Caki2 (cell line): ENCODE measurements at places on chromosomes 11 and 22.

GRCh38 chr11:39724404-39724803, 1735.0 kb downstream of the LRRC4C start:
- DNase-seq, result no peak

DNA sequence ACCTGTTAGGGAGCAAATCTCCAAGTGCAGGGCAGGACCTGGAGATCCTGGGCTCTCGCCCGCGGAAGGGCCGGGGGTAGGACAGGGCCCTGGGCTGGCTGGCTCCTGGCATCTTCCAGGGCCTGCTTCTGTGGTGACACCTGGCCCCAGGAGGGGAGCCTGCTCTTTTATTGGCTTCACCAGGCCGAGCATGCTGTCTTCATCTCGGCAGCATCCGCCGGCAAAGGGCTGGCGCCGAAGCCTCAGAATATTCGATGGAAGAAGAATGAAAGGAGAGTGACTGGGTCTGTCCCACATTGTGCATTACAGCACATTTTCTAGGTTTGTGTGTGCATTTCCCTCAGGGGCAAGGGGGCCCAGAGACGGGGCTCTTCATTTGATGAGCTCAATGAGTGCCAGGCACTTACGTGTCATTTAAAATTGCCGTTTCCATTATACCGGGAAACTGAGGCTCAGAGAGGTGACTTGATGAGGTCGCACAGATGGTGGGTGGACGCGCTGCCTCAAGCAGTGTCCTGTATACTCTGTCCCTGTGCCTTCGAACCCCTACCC, 70.0 kb downstream of the RBX1 start:
- peak; percentile 38 for DNase-seq

DNA sequence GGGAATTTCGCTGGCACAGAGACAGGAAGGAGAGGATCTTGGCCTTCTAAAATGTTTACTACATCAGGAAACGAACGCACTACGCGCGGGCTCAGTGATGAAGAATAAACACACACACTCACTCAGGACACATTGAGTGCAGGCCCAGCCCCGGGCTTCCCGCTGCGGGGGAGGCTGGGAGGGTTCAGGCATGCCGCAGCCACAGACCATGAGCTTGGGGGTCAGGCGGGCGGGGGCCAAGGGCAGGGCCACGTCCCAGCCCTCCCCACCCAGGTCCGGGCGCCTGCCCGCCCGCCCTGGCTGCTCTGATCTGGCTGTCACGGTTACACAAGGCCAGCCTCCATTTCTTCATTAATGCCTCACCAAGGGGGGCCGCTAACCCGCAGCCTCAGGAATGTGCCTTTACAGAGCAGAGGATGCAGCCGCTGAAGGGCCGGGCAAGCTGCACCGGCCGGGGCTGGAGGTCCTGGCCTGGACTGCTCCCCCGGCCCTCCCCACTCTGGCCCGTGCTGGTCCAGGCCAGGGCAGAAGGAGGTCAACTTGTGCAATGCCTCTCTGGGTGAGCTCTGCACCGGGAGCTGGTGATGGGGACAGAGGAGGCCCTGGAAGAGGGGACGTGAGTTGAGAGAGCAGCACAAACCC, 41.7 kb downstream of the IGF2 start:
- peak; percentile 8 for DNase-seq

- no peak for DNase-seq
Observed at GRCh38 chr11:112769170-112769569, 192.1 kb upstream of the NCAM1 start.

DNA sequence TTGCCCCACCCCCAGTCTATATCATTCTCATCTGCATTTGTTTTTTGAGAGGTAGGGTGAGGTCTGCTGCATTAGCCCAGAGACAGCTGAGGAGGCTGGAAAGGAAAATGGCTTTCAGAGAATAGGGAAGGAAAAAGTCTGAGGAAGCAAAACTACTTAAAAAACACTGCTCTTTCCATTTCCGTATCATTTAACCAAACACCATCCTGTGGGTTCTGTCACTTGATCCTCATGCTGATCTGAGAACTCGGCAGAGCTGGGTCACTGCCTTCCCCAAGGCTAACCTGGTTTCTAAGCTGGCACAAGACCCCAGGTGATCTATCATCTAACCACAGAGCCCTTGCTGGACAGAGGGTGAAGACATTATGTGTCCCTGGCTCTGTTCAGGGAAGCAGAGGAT, 1.2 kb downstream of the FOLR2 start:
- DNase-seq, result no peak

DNA sequence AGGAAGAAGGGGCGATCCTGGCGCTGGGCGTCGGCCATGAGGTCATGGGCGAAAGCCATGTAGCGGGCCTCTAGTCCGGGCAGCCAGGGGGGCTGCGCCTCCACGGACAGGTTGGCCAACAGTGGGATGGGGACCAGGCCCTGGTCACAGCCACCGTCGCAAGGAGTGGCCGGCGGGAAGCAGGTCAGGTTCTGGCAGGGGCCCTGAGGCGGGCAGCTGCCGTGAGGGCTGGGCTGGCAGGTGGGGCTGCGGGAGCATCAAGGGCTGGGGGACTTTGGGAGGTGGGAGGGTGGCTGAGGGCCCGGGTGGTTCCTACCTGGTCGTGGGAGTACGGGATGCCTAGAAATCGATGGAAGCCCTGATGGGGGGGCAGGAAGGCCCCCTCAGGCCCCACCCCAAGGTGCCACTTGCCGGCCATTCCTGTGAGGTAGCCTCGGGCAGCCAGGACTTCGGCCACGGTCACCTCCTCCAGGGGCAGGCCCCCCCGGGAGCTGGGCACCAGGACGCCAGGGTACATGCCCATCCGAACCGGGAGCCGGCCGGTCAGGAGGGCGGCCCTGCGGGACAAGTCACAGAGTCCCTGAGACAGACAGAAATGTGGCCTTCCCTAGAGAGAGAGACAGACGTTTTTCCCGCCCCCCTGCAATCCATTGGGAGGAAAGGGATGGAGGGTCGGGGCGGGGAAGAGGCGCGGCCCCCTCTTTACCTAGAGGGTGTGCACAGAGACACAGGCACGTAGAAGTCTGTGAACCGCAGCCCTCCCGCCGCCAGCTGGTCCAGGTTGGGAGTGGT, 906 bp downstream of the ARSA start:
- DNase-seq, result no peak

- DNase-seq, result no peak
Observed at GRCh38 chr11:106457727-106458126, 380.3 kb downstream of the AASDHPPT start.

DNA sequence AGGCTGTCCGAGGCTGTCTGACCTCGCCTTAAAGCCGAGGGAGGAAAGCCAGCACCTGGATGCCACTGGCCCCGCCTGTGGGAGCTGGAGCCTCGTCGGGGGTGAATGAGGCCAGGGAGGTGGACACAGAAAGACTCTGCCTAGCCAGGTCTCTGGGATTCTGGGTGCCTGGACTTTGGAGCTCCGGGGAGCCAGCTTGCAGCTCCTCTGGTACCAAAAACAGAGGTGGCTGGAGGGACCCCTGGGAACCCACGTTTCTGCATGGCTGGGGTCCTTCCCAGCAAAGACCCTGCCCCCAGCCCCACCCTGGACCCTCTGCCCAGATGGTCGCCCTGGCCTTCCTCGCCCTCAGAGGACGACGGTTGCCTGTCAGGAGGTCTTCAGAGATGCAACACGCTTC, 239.7 kb downstream of the BRD1 start:
- no peak for DNase-seq

DNA sequence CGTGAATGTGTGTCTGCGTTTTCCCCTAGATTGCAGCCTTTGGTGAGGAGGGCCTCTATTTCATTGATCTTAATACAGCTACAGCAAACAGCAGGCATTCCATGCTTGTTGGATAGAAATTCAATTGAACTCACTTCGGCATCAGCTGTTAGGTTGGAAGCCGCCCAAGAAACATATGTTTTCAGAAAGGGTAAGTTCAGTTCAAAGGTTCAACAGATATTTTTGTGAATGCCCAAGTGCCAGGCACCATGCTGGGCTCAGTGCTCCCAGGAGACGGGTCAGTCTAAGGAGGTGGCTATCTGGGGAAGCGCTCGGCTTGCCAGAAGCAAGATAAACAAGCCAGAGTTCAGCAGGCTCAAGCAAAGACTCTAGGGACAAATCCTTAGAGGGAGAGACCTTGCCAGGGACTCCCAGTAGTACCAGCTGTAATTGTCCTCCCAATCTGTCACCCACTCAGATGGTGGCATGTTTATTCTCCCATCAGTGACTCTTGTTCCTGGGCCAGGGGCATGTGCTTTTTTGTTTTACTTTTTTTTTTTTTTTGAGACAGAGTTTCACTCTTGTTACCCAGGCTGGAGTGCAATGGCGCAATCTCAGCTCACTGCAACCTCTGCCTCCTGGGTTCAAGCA, 64.5 kb upstream of the LARGE1 start:
- no peak for DNase-seq

DNA sequence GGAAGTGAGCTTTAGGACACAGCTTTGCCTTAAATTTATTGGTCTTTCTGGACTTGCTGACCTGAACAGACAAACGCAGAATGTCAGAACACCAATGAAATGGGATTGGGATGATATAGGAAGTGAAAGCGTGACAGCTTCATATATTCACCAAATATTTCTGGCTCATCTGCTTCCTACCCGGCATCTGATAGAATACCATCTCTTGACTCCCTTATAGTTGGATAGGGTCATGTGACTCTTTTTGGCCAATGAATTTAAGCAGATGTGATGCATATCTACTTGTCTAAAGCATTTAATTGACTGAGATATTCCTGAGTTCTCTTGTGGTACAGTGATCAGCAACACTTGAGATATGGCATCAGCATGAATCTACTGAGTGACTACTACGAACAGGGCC, 2.5 kb upstream of the CAPRIN1 start:
- DNase-seq, result no peak

- DNase-seq, result no peak
Observed at GRCh38 chr11:12140186-12140793, 29.9 kb downstream of the MICAL2 start.

GRCh38 chr11:114182471-114183043, 113.6 kb upstream of the NNMT start:
- no peak for DNase-seq

GRCh38 chr22:40070701-40071100, 75.9 kb downstream of the FAM83F start:
- DNase-seq, result no peak

GRCh38 chr22:21972806-21973205, 9.8 kb downstream of the TOP3B start:
- DNase-seq, result no peak

DNA sequence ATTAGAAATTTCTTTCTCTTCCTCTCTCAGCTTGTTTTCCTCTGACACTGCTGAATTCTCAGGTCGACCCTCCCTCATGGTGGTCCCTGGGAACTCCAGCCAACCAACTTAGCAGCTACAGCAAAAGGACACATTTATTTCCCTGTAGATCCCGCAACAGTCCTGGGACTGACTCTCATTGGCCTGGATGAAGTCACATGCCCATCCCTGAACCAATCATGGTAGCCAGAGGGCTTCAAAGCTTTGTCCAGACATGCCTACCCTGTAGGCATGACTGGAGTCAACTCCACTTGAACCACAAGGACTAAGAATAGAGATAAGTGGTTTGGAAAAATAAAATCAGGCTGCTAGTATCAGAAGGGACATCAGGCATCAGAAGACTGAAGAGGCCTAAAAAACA, 84.6 kb upstream of the LRRC55 start:
- no peak for DNase-seq

GRCh38 chr11:24233041-24233440, 263.8 kb upstream of the LUZP2 start:
- DNase-seq, result no peak

GRCh38 chr11:101880222-101880621, 34.6 kb upstream of the CEP126 start:
- DNase-seq, result peak; percentile 44

- no peak for DNase-seq
Observed at GRCh38 chr22:46686221-46687047, 51.6 kb downstream of the CERK start.

- DNase-seq, result peak; percentile 89
Observed at GRCh38 chr22:45671783-45672563, at the start of gene ATXN10. TSS of gene ATXN10 (plus strand) at chr22:45671834. CDS start at chr22:45672064, 230 bp downstream.

- no peak for DNase-seq
Observed at GRCh38 chr11:105148241-105148640, 8.7 kb upstream of the CARD18 start.

GRCh38 chr11:86954269-86955110, 705 bp downstream of the FZD4 start:
- peak; percentile 9 for DNase-seq

- no peak for DNase-seq
Observed at GRCh38 chr11:121889931-121890330, 226.1 kb downstream of the BLID start.

GRCh38 chr11:87265132-87265531, 227.4 kb downstream of the TMEM135 start:
- no peak for DNase-seq

- DNase-seq, result no peak
Observed at GRCh38 chr11:21975242-21975641, 217.6 kb upstream of the ANO5 start.

DNA sequence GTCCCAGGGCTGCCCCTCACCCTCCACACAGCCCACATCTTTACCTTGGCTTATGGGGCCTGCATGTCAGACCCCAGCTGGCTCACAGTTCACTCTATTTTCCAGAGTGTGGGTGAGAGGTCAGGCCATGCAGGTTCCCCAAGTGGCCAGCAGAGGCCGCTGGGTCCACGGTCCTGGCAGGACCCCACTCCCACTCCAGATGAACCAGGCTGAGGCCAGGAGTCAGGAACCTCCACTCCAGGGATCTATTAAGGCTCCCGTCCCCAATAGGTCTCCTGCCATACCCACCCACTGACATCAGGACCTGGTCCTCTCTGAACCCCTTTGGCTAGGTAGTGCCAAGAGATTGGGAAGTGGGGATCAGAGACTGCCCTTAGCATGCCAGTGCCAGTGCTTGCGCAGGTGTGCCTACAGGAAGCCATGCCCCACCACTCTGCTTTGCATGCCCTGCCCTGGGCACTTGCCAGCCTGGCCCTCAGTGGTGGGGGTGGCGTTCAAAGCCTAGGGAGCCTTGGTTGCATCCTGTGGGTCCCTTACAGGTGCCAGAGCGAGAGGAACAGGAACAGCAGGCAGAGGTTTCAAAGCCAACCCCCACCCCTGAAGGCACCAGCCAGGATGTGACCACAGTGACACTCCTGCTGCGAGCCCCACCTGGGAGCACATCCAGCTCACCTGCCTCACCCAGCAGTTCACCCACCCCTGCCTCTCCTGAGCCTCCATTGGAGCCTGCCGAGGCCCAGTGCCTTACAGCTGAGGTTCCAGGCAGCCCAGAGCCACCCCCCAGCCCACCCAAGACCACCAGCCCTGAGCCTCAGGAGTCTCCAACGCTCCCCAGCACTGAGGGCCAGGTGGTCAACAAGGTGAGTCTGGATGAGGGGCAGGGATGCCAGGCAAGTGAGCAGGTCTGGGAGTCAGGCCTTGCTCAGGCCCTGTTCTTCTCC, 8.3 kb downstream of the SMTN start:
- DNase-seq, result peak; percentile 27

- DNase-seq, result no peak
Observed at GRCh38 chr11:15859411-15859810, 496.9 kb downstream of the SOX6 start.

- DNase-seq, result no peak
Observed at GRCh38 chr11:102292933-102293332, 24.4 kb upstream of the BIRC3 start.
